ENCODE measurements at places on chromosomes 3 and 15.

DNA sequence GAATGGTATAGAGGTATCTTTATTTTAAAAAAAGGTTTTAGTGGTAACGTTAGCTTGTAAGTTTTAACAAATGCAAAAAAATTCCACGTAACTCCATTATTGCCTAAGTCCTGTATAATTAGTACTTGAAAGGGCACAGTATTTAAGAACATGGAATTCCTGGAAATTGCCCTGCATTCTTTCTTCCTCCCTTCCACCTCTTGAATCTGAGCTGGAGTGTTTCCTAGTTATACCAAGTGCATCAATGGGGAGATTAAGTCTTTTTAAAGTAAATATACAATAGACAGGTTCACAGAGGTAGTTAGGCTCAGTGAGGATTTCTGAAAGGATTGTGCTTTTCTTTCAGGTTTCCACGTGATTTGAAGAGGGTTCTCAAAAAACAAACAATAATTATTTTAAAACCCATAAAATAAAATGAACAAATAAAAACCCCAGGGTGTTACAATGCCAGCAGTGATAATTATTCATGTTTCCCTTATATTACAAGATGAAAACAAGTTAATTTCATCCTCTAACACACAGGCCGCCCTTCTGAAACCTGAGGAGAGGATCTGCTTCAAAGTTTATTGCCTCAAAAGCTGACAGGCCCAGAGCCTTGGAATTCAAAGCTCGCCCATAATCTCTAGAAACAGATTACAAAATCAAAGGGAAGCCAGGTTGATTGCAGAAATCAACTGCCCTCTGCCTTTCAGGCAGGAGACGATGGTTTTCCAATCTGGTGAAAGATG lies 128.8 kb upstream of the LMOD3 start:
- DNase-seq = no peak

GRCh38 chr3:52299879-52300611 lies 12.4 kb downstream of the GLYCTK start:
- peak; percentile 61 for DNase-seq

DNA sequence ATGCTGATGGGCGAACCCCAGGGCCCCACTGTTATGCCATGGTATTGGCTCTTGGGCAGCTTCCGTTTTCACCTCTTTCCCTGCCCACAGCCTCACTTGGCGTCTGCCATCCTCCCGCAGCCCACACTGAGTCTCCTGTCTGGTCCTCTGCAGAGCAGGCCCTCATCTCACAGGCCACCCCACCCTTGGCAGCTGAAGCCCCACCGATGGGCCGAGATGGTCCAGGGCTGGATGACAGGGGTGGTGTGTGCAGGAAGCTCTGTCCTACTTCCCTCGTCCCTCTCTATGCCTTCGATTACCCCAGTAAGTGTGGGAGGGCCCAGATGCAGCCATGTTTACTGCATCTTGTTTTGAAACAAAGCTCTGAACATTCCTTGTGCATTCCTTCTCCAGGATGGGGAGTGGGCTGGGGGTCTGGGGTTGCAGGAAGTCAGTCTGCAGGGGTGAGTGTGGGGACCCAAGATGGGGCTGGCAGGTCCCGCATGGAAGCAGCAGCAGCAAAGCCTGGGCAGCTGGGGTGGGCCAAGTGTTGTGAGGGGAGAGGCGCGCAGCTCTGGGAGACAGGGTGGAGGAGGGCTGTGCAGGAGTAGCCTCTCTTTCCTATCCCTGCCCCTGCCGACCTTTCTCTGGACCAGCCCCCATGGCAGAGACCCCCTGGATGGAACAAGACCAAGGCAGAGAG lies 20.9 kb downstream of the TBC1D21 start:
- no peak for DNase-seq

- DNase-seq = no peak
Measured at GRCh38 chr3:32438596-32439344, 47.1 kb downstream of the CMTM7 start.

- no peak for DNase-seq
Measured at GRCh38 chr15:41333026-41333562, 413 bp downstream of the NUSAP1 start.

DNA sequence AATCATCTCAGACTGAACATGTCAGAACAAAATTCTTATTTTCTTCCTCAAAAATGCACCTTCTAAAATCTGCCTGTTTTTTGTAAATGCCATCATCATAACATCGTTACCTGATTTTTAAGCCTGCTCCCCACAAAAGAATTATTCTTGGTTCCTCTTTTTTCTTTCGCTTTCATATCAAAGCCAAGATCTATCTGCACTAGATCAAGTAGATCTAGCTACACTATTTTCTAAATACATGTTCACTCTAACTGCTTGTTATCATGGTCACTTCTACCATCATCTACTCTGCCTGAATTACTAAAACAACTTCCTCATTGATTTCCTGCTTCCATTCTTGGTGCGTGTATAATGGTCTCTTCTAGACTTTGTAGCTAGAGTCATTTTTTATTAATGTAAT lies 217.7 kb downstream of the ARPP21 start:
- no peak for DNase-seq

GRCh38 chr15:92636908-92637481 lies 18.6 kb downstream of the FAM174B start:
- DNase-seq = peak; percentile 94

DNA sequence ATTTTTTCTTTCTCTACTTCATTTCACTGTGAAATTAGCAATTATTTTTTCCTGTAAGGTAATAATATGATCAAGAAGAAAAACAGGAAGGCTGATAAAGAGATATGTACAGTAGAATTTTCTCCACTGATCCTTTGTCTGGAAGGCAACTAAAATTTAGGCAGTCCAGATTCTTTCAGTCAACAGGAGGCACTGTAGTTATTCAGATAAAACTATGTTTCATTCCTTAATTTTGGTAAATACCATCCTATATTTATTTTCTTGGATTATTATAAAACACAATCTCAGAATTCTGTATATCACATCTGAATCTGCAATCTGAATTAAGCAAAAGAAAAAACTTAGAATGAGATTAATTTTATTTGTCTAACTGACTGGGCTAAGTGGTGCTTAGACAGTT lies 343.2 kb downstream of the LSAMP start:
- no peak for DNase-seq

DNA sequence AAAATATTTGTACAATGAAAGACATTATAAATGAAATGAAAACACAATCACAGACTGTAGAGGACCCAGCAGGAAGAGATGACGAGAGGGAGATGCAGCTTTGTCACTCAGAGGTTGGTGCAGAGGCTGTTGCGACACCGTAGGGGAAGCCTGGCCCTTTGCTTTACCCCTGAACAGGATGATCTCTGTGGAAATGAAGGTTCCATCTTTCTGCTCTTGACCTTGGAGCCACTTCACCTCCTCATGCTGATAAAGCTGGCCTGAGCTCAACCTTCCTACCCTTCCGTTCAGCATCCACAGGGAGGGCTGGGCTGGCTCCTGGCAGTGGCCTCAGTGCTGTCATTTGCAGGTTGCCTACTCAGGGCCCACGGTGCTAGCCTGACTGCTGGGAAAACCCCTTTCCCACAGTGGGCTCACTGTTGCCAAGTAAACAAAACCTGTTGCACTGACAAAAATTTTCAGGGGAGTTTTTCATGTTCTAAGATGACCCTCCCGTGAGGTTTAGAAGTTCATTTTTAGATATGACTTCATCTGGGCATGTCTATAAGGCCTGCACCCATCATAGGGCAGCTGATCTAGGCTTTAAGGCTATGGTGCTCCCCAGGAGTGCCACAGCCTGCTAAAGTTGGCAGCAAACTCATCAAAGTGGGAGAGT lies 3.0 kb upstream of the CD80 start:
- DNase-seq = no peak

DNA sequence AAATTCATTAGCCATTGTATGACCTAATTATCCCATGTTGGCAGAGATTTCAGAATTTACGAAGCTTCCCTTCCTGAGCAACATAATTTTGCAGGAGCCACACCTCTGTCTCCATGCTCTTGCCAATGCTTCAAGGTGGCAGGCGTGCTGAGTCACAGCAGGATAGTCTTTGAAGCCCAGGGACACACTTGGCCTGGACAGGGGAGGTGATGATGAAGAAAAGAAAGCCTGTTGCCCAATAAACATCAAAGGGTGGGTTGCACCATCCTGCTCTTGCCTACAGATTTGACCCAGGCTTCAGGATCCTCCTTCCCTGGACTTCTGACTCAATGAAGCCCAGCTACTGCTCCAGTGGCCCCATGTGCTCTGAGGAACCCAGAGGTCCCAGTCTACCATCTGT lies 117.1 kb downstream of the MINAR1 start:
- DNase-seq = no peak

GRCh38 chr3:112806903-112807302 lies 39.8 kb downstream of the CD200R1L start:
- no peak for DNase-seq

DNA sequence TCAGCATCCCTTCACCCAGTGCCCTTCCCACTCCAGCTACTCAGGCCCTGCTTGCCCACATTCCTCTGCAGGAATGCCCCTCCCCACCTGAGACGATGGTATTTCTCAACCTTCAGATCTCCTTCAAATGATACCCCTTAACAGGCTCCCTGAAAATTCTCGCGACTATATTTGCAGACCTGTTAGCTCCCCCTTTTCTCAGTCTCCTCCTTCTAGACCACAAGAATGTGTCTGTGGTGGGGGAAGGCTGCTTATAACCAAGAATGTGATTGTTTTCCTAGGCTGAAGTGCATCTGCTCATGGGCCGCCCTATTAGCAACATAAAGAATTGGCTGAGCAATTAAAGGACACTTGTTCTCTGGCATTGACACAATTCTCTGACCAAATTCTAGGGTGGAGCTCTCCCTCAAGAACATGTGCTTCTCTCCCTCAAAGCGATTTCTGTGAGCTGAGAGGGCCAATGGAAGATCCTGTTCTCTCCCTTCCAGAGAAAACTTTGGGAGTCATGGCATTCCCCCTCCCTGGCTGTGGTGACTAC lies 19.1 kb upstream of the LIMD1 start:
- DNase-seq = no peak

DNA sequence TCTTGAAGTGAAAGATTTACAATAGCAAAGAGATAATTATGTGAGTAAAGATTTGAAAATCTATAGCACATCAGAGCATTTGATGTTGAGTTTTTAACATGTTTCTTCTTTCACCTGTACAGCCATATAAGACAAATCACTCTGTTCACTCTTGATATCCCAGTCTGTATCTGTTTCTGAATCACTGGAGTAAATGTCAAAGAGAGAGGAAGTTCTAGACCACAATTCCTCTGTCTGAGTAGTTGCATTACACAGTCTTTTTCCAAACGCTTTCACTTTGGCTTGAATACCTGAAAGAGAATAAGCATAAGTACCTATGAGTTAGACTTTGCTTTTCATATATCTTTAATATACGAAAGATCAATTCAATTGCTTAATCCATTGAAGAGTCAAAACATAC lies 9.9 kb downstream of the THAP10 start:
- DNase-seq = no peak

DNA sequence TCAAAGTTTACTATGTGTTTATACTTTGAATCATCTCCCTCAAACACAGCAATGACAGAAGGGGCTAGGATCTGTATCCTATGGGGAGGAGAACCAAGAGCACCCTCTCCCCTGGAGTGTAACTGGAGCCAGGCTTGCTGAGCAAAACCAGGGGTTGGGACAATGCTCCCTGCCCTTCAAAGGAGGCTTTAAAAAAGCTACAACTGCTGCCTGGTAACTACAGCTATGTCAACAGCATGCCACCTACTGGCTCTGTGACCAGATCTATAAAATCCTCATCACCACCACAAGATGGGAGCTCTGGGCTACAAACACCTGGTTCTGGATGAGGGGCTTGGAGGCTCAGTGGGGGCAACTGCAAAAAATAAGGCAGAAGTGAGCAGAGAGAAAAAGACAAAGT lies 61.9 kb downstream of the ANO10 start:
- no peak for DNase-seq

GRCh38 chr3:189820365-189820720 lies 189.2 kb downstream of the TP63 start:
- no peak for DNase-seq

GRCh38 chr3:25427563-25427941 lies 511 bp upstream of the RARB start:
- no peak for DNase-seq

DNA sequence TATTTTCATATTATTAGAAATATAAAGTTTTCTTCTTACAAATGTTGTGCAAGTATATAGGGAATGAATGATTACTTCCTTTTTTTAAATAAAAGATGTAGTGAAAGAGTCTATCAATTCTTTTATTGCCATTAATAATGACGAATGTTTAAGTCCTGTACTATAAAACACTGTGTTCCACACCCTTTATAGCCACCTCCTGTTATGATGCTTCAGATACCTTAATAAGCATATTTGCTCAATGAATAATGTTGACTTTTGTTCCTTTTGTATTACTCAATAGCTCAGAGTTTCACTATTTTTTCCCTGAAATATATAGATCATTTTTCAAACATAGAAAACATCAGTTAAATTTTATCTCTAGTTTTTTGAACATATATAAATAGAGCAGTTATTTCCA lies 378.2 kb upstream of the THBS1 start:
- DNase-seq = no peak

DNA sequence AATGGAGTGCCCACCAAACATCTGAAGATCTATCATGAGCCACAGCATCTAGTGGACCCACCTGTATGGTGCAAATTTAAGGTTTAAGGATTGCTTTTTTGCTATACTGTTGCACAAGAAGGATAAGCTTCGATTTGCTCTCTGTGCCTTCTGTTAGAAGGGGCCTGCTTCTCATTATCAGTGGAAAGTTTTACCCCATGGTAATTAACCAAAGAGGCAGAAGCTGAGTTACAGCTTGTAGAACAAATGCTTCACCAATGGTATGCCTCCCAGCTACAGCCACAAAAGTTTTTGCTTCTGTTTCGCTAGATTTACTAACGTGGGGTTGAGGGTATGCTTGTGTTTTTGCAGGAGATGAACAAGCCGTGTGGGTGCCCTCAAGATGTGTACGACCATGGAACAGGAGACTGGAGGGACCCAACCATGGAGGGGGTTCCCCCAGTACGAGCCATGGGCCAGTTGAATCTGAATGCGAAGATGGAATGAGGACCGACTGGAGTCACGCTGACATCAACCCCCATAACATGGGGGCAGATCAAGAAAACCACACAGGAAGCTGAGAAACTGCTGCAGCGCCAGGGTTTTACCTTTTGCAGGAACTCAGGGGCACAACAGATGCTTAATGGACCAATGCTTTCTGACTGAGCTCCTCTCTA lies 43.5 kb downstream of the ACAD9 start:
- DNase-seq = peak; percentile 5

DNA sequence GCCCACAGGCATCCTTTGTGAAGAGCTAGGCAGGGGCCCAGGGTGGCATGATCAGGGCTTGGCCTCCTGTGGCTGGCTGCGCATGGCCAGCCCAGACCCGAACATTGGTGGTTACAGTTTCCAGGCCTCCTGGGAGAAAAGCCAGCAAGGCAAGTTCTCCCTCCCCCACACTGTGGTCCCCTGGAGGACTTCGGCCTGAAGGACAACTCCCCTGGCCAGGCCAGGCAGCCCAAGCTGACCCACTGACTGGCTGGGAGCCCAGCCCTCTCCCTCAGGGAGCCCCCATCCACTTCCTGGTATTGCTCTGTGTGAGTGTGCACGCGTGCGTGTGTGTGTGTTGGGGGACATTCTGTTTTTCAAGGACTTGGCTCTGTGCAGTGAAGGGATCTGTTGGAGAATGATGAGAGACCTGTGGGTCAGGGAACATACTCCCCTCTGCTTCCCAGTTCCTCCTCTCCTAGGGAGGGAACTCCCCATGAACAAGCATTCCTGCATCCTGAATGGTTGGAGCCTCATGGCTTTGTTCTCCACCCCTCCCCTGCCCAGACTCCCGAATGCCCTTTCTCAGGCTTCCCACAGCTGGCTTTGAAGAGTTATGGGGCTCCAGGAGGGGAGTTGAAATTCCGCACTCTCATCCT lies 29.5 kb downstream of the CORO2B start:
- DNase-seq = peak; percentile 50

- peak; percentile 69 for DNase-seq
Measured at GRCh38 chr15:29613951-29614382, 208.3 kb downstream of the TJP1 start.

GRCh38 chr3:107684431-107684925 lies 161.7 kb downstream of the BBX start:
- DNase-seq = peak; percentile 59

Measured in H9 (cell line).